GM03348 (cell line): ENCODE measurements at places on chromosomes 7 and 10.

GRCh38 chr7:158985583-158985982, 129.2 kb downstream of the DYNC2I1 start:
- no peak for DNase-seq

DNA sequence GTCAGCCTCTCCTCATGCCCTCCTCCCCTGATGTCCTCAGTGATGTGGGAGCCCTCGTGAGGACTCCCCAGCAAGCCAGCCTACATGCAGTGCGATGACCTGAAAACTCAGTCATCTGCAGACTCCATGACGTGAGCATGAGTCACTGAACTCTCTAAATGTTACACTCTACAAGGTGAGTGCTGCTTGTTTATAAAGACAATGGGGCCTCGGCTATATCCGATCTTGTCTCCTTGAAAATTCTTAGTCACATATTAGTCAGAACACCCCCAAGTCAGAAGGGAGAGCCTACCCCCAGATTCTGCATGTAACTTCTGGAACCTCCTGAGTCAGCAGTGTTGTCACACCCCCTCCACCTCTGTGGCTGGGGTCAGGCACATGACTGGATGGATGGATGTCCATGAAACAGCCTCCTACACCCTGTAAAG, 673.8 kb downstream of the INHBA start:
- peak; percentile 61 for DNase-seq

DNA sequence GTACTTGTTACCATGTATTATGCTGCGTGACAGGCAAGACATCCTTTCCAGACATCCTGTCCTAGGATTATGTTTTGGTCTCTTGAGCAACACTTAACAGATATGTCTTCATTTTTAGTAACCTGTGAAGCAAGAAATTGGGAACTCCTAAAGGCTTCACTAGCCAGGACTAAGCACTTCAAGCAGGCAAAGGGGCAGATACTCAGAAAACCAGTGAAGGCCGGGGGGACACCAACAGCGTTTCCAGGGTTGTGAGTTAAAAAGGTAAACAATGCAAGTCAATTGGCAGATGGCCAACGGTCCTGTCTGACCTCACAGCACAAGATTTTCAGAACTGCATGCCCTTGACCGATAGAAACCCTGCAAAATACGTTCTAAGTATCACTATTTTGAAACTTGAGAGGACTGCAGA, 77.6 kb upstream of the SFMBT2 start:
- no peak for DNase-seq

- DNase-seq, result no peak
Observed at GRCh38 chr10:6395606-6396005, 184.5 kb downstream of the PRKCQ start.

- peak; percentile 65 for DNase-seq
Observed at GRCh38 chr7:46317256-46317655, 396.2 kb upstream of the IGFBP3 start.

- peak; percentile 9 for DNase-seq
Observed at GRCh38 chr10:51047857-51048256, 26.4 kb upstream of the PRKG1 start.

GRCh38 chr7:3887096-3887690, 586.1 kb downstream of the SDK1 start:
- DNase-seq, result no peak

DNA sequence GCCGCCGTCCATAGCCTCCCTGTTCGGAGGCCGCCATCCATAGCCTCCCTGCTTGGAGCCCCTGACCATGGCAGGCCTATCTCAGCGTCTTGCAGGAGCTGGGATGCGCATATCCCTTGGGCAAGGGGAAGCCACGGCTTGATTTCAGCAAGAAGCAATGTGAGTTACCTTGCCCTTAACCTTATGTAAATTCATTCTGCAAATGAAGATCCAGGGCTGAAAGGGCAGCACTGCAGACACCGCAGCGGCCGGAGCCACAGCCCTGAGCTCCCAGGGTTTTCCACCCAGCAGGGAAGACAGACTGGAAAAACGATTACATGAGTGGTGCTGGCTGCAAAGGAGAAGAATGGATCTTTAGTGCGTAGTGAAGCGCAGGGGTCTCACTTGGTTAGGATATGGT, 95.8 kb downstream of the SEC61G start:
- DNase-seq, result no peak

- DNase-seq, result no peak
Observed at GRCh38 chr7:157495594-157495993, 158.8 kb downstream of the DNAJB6 start.

DNA sequence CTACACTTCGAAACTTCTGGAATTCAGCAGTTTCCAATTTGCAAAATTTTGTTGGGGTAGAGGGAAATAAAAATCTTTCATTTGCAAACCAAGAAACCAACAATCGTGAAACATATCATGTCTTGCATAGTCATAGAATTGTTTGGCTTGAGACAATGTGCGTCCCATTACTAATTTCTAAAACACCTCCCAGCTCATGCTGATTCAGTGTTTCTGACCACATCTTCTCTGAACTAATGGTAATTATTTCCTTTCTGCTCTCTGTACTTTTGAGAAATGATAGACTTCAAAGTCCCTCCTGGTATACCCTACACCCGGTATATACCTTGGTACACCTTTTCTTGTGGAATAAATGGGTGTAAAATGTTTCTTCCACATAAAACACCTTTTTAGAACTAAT, 41.8 kb upstream of the TSPAN13 start:
- DNase-seq, result peak; percentile 43

- DNase-seq, result peak; percentile 55
Observed at GRCh38 chr7:2082139-2082998, 150.4 kb downstream of the MAD1L1 start.

DNA sequence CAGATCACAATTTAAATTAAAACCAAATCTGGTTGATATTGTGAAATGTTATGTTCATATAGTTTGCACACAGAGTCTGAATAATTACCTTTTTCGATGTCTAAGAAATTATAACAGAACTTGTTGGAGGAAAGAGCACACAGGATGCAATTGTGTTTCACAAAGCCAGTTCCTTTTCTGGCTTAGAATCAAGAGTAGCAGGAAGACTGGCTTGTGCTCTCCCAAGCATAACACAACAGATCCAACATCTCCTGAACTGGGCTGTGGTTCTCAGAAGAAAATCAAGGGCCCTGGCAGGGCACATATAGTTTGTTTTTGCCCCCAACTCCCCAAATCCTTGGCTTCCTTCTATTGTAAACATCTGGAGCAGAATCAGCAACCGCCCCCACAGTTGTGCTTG, 62.7 kb downstream of the LRRC4 start:
- DNase-seq, result no peak

GRCh38 chr7:129780974-129781927, 169.7 kb downstream of the NRF1 start:
- no peak for DNase-seq

- DNase-seq, result peak; percentile 13
Observed at GRCh38 chr7:103134836-103135554, 13.9 kb downstream of the NAPEPLD start.

DNA sequence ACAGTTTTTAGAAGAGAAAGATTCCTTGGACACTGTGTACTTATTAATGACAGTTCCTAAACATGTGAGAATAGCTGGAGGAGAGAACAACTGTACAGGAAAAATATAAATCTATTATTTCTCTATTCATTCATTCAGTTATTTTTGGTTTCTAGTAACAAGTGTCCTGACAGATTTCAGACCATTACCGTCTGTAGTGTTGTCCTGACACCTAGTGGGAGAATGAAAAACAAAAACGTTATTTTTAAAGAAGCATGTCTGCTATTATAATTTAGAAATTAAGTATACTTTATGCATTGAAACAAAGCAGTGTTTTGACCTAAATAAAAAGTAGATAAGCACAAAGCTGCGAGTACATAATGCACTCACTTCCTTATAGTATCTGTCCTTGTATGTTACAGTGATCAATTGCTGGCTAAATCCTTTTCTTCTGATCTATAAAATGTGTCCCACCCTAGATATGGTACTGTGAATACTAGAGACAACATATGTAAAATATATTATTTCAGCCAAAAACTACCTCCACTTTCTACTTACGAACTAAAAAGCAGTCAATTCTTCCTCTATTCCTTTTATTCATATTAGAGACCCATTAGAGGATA, 575.6 kb downstream of the ARL4A start:
- peak; percentile 53 for DNase-seq

DNA sequence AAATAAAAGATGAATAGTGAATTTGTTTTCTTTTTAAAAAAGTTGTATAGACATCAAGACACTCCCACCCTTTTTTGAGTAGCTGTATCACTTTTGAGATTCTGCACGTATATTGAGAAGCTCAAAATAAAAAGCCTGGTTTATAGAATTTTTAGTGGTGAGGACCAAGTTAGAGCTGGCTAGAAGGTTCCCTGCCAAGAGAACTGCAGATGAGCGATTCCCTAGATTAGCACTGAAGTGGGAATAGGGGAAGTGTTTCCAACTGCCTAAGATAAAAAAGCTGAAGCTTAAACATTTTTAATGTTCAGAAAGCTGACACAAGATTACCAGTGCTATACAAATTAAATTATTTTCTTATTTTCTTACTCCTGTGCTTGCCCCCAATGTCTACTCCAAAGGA, 135.7 kb upstream of the TMEM229A start:
- no peak for DNase-seq

- DNase-seq, result no peak
Observed at GRCh38 chr10:116088985-116089384, 184.0 kb downstream of the GFRA1 start.

DNA sequence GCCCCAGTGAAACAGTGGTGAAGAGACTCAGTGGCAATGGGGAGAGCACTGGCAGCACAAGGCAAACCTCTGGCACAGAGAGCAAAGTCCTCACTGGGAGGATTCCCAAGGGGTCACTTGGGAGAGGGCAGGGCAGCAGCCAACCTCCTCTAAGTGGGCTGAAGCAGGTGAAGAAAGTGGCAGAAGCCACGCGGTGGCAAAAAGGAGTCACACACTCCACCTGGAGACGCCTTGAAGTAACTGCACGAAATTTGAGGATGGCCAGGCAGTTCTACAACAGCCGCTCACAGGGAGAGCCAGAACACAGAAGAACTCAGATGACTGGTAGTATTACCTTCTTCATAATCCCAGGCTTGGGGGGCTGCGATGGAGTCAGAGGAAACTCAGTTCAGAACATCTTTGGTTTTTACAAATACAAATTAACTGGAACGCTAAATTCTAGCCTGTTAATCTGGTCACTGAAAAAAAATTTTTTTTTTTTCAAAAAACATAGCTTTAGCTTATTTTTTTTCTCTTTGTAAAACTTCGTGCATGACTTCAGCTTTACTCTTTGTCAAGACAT, 574 bp upstream of the IL6 start:
- DNase-seq, result peak; percentile 64

- no peak for DNase-seq
Observed at GRCh38 chr10:63204667-63205391, 71.7 kb downstream of the NRBF2 start.
